IPS DF 6.9 (cell line): ENCODE measurements at places on chromosomes 7 and 10.

DNA sequence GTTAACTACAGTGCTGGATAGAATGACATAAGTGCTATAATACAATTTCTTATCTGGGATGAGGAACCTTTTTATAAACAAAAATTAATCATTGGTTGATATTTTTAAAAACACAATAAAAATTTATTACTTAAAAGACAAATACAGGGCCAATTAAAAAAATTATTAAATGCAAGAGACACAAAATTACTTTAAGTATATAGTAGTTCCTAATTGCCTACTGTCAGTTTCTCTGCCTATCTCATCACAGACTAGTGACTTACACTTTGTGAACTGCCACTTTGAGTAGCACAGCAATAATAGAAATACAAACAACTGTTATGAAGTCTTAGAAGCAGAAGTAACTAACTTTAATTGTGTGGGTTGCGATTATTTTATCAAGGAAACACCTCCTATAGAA, 8.4 kb downstream of the TES start:
- DNase-seq = no peak

DNA sequence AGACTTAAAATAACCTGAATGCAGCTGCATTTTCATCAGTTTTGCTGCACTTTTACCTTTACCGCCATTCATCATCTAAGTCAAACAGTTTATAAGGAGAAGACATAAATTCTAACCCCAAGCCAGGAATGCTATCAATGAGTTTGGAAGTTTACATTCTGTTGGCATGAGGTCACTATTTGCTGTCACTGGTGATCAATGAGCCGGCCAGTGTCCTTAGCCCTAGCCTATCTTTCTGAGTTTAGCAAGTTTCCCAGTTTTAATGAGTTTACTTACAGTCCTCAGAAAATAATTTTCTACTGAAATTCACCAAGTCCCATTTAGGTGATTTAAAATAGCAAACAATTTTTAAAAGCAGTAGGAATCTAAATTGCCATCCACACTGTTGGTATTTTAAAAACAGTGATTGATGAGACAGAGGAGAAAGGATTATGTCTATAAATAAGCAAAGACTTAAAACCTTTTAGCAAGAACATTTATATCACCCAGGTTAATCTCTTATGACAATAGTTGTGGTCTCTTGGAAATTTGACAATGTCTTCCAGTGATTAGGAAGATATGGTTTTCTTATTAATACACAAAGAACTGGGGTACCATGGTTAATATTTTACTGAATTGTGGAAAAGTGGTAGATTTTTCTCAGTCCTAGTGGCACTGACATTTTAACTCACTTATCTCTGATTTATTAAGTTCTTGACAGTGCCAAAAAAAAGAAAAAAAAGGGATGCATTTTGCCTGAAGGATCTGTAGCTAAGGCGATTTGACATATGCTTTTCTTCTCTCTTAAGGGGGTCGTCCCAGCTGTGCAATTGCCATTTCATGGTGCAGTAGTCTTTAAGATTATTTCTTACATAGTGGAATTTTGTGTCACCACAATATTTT, 443.4 kb upstream of the ANKRD30A start:
- no peak for DNase-seq

DNA sequence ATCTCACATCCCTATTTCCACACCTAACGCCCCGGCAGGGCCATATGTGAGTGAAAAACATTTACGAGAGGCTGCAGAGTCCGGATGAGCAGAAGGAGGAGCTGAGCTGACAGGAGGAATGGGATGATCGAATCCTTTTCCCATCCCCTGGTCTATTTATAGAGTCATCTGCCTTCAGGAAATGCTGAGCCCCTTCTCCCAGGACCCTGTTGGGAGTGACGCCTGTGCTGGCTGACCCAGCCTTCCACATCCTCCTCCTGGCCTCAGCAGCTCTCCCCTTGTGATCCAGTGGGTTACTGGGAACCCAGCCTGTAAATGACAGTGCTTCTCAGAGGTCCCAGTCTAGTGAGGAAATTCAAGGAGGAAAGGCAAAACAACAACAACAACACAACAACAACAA, 16.6 kb downstream of the DENND2A start:
- DNase-seq = no peak

- DNase-seq = no peak
Observed at GRCh38 chr10:13671904-13672303, 85.1 kb downstream of the PRPF18 start.

DNA sequence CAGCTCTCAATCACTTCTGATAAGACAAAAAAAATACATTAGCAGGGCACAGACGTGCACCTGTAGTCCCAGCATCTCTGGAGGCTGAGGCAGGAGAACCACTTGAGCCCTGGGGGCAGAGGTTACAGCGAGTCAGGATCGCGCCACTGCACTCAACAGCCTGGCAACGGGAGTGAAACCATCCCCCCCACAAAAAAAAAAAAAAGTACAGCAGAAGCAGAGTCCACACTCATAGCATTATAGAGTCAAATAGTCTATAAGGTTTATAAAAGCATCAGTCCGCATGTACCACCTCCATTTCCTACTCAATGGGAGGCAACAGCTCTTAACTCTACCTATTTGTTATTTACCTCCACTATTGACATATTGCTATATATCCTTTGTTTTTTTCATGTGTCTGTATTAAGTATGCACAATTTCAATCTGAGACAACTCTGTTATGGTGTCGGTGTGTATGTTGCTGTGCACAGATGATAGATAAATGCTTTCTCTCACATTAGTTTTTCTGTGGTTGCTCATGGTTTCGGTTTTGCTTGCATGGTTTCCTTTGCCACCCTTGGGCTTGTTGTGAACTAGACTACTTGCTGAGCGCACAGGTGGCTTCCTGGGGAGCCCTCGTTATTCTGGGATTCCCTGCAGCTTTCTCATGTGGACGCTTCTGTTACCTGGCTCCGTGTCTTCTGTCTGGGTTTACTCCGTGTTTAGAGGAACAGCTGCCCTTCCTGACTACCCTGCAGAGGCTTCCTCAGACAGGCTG, 40.4 kb downstream of the PROSER2 start:
- no peak for DNase-seq

DNA sequence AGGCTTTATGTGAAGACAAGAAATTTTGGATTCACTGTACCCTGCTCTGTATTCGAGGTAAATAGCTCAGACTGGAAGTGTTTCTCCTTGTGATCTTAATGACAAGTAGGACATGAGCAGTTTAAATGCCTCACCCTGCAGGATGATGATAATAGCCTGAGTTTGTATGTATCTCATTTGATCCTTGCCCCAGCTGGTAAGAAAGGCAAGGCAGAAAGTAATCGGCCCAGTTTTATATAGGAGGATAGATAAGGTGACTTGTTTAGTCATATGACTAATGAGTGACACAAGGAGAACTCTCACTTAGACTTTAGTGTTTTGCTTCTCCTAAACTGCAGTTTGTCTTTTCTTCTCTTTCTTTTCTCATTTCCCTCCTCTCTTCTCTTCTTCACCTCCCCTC, 372.6 kb downstream of the PHF14 start:
- DNase-seq = no peak

- DNase-seq = no peak
Observed at GRCh38 chr10:7192831-7193361, 217.9 kb downstream of the SFMBT2 start.

GRCh38 chr7:209906-210305, 17.5 kb downstream of the FAM20C start:
- DNase-seq = no peak

GRCh38 chr7:35874886-35875285, 74.0 kb downstream of the SEPTIN7 start:
- DNase-seq = no peak
